ENCODE measurements at places on chromosomes 1 and 21.

DNA sequence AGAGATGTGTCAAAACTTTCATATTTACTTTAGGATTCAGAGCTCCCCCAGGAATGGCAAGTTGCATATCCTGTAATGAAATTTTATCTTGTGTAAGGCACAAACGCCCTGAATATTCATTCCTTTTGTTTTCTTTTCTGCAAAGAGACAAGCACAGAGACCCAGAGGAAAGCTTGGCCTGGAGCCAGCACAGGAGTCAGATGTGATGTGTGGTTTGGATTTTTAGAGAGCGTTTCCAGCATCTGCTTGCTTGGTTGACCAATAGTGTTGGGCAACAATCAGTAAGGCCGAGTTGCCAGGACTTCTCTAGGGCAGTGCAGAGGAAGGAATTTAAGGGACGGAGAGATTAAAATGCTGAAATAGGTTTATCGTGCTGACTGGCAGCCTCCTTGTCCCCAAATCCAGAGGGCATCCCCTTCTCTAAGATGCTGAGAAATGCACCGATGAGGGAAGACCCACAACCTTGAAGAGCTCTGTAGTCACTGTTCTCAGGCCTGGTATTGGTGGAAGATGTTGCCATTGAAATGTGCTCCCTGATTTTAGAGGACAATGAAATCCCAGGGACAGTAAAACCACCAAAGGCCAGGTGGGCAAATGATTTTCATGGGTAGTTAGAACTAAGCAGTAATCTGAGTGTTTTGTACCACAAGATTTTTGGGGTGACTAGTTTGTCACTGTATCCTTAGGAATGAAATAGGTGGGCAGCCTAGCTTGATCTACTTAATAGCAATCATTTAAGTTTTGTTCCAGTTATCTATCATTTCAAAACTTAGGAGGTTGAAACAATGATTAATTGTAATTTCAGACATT, 37.9 kb upstream of the RHOU start:
- no peak for DNase-seq

DNA sequence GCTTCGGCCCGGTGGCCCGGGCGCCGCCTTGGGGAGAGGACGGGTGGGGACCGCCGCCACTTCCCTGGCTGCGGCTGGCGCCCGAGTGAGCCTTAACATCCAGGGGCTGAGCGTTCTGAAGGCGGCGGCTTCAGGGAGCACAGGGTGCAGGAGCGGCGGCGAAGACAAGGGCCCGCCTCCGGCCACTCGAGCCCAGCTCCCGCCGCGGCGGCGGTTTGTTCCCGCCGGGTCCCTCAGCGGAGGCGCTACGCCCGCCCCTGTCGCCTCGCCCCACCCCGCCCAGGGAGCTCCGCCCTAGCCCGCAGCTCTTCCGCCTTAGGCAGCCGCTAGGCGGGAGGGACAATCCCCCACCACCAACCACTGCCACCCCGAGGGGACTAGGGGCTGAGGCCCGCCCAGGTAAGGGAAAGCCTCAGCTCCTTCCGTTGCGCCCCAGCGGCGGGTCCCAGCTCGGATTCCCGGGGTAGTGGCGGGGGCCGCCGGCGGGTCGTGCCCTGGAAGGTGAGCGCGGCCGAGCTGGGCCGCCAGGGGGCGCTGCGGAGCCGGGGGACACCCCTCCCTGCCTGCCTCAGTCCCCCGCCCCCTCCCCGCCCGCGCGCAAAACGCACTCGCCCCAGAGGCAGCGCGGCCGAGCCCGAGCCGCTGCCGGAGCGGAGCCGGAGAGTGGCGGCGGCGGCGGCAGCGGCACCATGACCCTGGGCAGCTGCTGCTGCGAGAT, at the start of gene FOXD2:
Gene FOXD2 (plus strand): TSS at position 598 of the 718 bp plus-strand sequence. CDS start 92 bp downstream, at position 690.
- no peak for DNase-seq

DNA sequence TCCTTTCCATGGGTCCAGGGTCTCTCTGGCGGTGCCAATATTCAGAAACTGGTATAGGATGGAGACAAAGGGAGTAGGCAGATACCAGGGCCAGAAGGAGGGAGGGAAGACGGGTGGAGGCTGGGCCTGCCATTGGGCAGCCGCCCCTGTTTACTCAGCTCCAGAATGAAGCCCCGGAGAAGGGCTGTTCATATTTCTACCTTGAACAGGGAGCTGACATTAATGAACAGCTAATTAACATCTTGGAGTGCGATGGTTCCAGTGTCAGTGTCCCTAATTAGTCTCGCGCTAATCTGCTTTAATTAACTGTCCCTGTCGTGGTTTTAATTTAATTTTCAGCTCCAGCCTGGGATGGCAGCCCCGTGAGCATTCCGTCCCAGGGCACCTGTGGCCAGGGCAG, 113.8 kb downstream of the EPHB2 start:
- DNase-seq = no peak

DNA sequence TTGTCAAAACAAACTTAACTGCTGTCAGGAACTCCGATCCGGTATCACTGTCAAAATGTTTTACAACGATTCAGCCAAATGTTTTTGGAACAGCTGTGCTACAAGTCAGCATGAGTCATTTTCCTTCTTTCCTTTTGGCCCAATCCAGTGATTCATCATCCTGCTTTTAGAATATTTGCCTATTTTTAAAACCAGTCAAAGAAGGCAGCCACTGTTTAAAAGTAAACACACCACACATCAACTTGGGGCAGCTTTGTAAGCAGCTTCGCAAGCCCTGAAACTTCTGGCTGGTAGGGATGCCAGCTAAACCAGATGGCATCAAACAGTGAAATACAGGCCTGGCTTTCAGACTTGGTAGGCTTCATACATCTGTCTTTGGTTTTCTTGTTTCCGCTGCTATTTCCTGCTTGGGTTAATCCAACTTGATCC, 14.9 kb downstream of the MAP3K7CL start:
- DNase-seq = no peak

- DNase-seq = no peak
These were observed 3.9 kb downstream of the SPEN start for GRCh38 chr1:15851210-15852035.

GRCh38 chr1:115330480-115331013, 7.5 kb downstream of the NGF start:
- DNase-seq = no peak

DNA sequence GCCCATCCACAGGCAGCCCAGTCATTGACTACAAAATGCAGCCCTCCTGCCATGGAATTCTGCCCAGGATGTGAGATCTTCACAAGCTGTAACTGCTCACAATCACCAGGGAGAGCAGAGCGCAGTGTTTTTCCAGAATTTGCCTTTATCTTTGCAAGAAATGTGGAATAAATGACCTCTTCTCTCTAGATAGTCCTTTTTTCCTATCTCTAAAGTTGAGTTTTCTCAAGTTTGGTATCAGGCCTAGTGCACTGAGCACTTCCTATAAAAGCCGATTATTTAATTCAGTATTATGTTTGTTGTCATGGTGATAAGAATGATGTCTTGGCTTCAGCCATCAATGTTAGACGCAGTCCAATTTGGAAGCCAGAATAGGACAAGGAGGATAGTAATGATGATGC, 246.9 kb upstream of the IRF2BP2 start:
- no peak for DNase-seq
